ENCODE measurements at places on chromosomes 12 and 14.

- no peak for DNase-seq
These were observed 212.9 kb upstream of the HMGA2 start for GRCh38 chr12:65611396-65611795.

- no peak for DNase-seq
These were observed 96.9 kb downstream of the ADGRD1 start for GRCh38 chr12:131050463-131051154.

- no peak for DNase-seq
These were observed 44.8 kb downstream of the ESR2 start for GRCh38 chr14:64249363-64249762.

DNA sequence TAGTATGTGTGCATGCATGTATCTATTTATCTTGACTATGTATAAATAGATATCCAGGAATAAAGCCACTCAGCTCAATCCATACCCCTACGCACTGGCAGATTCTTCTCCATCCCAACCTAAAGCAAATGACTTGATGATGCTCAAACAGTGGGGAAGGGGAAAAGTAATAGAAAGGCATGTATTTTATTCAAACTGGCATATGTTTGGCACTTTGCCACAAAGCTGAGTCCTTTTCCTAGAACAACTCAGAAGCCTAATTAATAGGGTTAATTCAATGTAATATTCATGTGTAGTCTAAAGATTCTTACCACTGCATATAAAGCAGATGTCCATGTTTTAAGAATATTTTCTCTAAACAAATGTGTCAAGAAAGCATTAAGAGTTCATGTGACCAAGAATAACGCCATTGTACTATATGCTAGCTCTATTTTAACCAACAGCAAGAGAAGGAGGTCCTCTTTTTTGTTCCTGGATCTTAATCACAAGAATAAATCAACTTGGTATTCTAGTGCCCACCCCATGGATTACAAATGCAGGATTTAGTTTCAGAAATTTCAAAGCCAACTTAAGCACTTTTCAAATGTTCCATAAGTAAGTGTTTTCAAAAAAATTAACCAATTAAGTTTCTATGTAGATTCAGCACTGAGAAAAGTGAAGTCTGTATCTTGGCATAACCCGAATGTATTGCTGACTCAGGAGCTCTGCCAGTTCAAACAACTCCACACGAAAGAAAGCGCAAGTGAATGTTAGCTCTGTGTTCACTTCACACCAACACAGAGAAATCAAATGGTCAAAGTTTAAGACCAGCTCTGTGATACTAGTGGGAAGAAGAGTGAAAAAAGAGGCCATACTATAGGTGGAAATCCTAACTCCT is 233.6 kb downstream of the MED13L start:
- DNase-seq: no peak

- peak; percentile 59 for DNase-seq
These were observed 2.8 kb upstream of the WSB2 start for GRCh38 chr12:118063576-118064391.

DNA sequence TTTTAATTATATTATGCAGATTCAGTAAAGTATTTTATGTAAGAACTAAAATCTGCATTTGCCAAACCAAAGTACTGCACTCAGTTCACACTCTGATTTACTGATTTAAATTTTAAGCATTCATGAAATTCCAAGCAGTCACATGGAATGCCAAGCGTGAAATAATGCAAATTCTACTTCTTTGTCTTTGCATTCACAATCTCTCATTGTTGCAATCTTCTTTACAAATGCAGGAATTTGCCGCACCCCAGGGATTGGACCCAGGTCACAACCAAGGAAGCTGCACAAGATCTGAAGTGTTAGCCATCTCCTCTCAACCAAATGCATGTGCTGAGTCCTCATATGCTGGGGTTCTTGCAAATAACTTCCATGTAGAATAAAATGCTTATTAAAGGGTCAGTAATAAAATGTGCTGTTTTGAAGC is 71.9 kb downstream of the TUNAR start:
- no peak for DNase-seq

Measured in AML-193 (cell line).